Thymus (tissue), 14 donors: ENCODE measurements at places on chromosomes 11 and 22.

DNA sequence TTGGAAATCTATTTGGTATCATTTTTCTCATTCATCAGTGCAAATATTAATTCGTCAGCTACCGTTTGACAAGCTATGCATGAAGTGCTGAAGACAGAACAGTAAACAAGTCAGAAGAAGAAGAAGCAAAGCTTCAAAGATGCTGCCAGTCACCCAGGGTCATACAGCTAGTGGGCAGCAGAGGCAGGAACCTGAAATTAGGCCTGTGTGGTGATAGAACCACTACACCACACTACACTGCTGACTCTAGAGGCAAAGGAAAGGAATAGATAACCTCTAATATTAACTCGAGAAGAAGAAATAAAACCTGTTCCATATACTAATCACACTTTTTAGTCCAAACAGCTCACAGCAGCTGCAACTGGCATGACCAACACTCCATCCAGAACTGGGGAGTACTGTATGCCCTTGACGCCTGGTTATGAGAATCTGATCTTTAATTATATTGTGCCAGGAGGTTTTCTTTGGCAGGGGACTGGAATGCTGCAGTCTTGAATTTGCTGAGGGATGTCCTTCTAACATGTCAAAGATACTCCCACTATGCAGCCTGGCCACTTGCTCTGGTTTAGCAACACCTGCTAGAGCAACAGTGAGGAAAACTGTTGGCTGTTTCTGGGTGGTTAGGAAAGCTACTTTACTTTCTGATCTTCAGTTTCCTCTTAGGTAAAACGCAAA lies 73.0 kb downstream of the PAK1 start:
- no peak for DNase-seq

GRCh38 chr22:26432619-26433311 lies 3.7 kb downstream of the ASPHD2 start:
- DNase-seq: no peak

- no peak for DNase-seq
Observed at GRCh38 chr11:56089697-56090096, 3.4 kb upstream of the OR8I2 start.

- no peak for DNase-seq
Observed at GRCh38 chr11:32881286-32881685, 11.3 kb upstream of the QSER1 start.

- DNase-seq: no peak
Observed at GRCh38 chr11:44763121-44763820, 36.5 kb downstream of the TSPAN18 start.

- no peak for DNase-seq
Observed at GRCh38 chr22:33476206-33476605, 418.0 kb upstream of the SYN3 start.

GRCh38 chr11:69982690-69983570 lies 95.2 kb upstream of the ANO1 start:
- no peak for DNase-seq

- no peak for DNase-seq
Observed at GRCh38 chr11:8283100-8283464, 19.4 kb upstream of the LMO1 start.

- DNase-seq: no peak
Observed at GRCh38 chr11:88478136-88478815, 140.7 kb upstream of the CTSC start.

DNA sequence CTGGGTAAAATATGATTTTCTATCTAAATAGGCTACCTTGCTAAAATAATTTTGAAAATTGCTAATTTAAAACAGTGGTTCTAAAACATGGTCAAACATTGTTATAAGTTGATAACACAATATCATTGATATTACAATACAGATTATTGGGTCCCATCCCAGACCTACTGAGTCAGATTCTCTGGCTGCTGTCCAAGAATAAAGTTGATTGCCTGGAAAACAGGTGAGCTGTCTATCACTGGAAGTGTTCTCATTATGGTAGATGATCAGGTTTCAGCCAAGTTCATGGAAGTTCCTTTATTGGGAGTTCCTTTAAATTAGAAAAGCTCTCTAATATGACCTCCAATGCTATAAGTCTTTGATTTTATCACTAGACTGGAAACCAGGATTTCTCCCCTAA lies 52.3 kb downstream of the SC5D start:
- no peak for DNase-seq

GRCh38 chr11:16194566-16194965 lies 161.8 kb downstream of the SOX6 start:
- no peak for DNase-seq

DNA sequence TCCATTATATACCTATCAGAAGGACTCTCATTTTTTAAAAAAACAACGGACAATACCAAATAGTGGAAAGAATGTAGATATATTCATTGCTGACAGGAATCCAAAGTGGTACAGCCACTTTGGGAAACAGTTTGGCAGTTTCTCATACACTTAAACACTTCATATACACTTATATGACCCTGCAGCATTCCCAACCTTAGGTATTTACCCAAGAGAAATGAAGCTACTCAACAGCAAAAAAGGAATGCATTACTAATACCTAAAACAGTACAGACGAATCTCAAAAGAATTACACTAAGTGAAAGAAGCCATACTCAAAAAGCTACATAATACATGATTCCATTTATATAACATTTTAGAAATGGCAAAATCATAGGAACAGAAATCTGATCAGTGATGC lies 51.5 kb downstream of the RBFOX2 start:
- DNase-seq: no peak

DNA sequence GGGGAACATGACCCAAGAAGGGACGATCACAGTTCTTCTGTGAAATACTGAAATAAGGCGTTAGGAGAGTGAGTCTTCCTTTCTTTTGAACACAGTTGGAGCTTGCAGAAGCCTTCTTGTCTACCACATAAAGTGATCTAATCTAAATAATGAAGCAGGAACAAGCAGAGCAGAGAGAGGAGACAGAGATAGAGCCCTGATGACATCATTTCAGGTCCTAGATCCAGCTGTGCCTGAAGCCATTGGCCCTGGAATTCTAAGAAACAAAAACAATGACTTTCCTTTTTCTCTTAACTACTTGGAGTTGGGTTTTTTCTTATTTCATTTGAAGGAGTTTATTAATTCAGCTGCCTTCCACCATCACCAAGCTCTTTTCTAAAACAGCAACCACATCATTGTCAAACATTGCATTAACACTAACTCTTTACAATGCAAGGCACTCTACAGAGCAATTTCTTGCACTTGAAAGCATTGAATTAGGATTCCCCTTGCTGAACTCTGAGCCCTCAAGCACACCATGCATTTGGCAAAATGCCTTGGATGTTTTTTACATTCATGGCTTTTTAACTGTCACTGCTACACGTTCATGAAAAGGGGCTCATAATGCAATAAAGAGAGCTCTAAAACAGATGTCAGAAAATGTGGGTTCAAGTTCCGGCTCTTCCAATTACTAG lies 117.2 kb upstream of the TIMP3 start:
- DNase-seq: no peak

- no peak for DNase-seq
Observed at GRCh38 chr11:110339456-110340250, 43.2 kb upstream of the RDX start.
